ENCODE measurements at places on chromosomes 3 and 15.

DNA sequence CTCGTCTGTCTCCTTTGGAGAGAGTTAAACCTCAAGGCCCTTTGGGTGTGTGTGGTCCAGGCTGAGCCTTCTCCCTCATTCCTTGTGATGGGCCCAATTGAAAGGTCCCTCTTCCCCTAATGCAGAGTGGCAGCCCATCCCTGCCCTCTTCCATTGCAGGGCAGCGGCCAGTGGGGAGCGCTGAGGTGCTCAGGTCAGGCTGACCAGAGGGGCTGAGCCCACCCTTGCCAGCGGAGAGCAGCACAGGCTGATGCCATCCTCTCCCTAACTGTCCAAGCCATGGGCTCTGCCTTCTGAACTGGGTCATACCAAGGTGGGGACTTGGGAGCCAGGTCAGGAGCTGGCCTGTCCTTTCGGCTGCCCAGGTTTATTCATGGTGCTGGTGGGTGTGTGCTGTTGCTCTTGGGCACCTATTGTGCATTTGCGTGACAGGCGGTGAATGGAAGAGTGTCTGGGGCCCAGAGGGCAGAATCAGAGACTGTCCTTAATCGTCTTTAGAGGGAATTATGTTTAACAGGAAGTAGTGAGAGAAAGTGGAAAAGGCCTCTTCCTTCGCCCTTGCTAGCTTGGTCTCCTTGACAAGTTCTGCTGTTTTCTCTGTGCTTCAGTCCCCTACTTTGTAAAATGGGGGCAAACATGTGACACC, 96.9 kb downstream of the VGLL4 start:
- no peak for DNase-seq

DNA sequence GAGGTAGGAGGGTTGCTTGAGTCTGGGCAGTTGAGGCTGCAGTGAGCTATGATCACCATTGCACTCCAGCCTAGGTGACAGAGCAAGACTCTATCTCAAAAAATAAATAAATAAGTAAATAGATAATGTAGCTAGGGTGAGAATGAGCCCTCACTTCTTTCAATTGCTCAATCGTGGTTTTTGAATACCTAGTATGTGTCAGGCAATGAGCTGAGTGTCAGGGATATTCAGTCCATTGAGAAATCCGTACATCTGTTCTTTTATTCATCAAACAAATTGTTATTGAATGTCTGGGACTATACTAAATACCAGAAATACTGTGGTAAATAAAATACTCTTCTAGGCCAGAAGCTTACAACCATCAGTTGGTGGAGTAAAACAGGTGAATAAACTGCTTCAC, 6.2 kb upstream of the ZNF148 start:
- DNase-seq: no peak

DNA sequence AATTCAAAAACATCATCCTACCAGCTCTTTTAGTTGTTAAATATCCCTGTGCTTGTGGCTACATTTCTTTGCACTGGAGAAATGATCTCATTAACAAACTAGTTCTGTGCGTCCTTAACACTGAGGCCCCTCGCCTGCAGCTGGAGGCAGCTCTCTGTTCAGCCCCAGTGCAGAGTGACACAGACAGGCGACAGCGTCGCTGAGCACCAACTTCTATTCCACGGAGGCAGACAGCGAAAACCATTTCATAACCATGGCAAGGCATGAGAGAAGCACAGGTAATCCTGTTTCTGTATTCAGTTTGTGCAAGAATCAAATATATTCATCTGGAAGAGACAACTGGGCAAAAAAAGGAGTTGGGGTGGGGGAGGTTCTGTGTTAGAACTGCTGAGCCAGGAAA, 530.7 kb downstream of the ZIC1 start:
- peak; percentile 35 for DNase-seq

DNA sequence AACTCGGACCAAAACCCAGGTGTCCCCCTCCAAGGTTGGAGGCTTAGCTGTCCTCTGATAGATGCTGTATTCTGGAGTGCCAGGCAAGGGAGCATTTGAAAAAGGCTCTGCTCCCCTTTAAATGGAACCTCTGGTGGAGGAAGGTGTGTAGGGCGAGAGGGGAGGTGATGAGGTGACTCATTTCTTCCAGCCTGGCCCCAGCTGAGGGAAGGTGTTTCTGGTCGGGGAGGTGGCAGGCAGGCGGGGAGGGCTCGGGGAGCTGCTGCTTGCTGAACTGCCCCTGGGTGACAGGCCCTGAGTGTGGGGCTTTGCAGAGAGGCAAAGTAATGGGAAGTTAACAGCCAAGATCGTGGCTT, 18.8 kb downstream of the PSTPIP1 start:
- DNase-seq: no peak

- no peak for DNase-seq
These were observed 133.3 kb upstream of the CHL1 start for GRCh38 chr3:63095-63765.

GRCh38 chr3:128366652-128367051, 100.0 kb downstream of the DNAJB8 start:
- no peak for DNase-seq

GRCh38 chr3:184157206-184157605, 2.0 kb downstream of the DVL3 start:
- no peak for DNase-seq

DNA sequence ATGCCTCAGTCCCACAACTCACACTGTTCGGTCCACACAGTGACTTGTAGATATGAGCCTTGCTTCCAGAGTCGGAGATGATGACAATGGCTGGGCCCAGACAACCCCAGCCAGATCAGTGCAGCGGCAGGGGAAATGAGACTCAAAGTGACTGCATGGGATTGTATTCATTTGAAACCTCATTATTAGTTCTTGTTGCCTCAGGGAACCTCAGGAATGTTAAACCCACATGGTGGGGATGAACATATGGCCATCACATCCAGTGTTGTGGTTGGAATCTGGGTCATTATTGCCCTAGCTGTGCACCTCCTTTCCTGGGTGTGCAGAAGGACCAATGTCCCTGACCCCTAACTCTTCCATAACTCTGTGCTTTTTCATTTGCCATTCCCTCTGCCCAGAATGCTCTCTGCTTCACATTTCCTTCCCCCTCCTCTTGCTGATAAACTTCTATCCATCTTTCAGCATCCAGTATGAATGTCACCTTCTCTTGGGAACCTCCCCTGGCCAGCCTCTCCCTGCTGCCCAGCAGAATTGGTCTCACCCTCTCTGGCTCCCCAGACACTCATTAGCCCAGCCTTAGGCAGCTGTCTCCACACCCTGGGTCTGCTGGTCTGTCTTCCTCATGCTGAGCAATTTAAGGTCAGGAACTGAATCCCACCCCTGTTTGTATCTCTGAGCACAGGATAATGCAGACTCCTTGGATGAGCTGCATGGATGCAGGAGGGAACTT, 67.0 kb upstream of the TNFAIP8L3 start:
- no peak for DNase-seq

- no peak for DNase-seq
These were observed 464.3 kb upstream of the THRB start for GRCh38 chr3:24958910-24959447.
